Left lobe of liver (tissue), 2 donors: ENCODE measurements at places on chromosomes 7 and 10.
A peak's percentile ranks its signal among the peaks of the same experiment; 100 is the strongest.

DNA sequence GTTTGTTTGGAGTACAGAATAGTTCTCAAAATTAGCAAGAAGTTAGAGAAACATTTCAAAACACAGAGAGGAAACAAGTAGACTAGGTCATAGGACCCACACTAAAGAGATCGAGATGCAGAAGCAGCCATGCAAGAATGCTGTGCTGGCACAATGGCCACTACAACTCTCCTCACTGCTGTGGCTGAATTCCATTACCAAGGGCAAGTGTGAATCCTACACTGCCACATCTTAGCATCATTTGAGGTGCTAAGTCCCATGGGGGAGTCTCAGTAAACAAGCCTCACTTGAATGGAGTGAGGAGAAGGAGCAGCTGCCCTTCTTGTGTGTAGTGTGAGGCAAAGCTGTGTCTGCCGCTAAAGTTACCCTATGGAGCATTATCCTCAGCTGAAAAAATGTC lies 56.7 kb downstream of the PCLO start:
- DNase-seq, result no peak

- DNase-seq, result no peak
These were observed 18.1 kb upstream of the TRIM8 start for GRCh38 chr10:102626026-102626685.

GRCh38 chr7:16062269-16062668 lies 359.1 kb downstream of the CRPPA start:
- no peak for DNase-seq

- DNase-seq, result no peak
These were observed 72.7 kb upstream of the PRKG1 start for GRCh38 chr10:51001587-51001986.

DNA sequence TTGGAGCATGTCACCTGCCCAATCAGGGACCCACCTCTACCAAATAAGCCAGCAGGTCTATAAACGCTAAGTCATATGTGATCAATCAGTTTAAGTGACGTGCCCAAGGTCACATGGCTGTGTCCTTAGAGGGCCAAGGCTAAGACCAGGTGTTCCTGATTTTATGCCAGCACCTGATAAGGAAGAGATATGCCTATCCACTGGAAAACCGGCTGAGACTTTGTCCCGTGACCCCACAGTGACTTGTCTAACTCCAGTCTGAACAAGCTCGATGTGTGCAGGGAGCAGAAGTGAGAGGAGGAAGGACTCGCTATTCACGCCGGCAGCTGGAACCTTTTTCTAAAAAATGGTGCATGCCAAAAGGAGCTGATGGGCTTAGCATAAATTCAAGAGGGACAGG lies 57.0 kb downstream of the PRKAG2 start:
- peak; percentile 86 for DNase-seq

DNA sequence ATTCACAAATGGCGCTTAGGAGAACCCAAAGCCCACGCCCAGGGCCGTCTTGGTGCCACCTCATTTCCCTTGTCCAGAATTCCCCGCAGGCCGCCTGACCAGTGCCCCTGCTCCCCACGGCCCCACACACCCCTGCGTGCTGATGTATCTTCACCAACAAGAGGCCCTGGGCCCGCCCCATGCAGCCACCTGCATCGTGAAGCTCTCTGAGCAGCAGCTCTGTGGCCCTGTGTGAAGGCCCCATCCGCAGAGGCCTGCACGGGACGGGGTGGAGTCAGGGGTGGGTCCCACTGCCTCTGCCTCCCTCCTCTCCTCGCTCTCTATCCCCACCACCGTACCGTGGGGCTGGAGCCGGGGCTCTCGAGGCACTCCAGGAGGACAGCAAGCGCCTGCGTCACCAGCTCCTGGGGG lies 14.7 kb downstream of the BRAT1 start:
- no peak for DNase-seq

- no peak for DNase-seq
These were observed 33.1 kb downstream of the PSMC2 start for GRCh38 chr7:103380395-103381191.

GRCh38 chr10:873020-873419 lies 58.5 kb downstream of the LARP4B start:
- no peak for DNase-seq

DNA sequence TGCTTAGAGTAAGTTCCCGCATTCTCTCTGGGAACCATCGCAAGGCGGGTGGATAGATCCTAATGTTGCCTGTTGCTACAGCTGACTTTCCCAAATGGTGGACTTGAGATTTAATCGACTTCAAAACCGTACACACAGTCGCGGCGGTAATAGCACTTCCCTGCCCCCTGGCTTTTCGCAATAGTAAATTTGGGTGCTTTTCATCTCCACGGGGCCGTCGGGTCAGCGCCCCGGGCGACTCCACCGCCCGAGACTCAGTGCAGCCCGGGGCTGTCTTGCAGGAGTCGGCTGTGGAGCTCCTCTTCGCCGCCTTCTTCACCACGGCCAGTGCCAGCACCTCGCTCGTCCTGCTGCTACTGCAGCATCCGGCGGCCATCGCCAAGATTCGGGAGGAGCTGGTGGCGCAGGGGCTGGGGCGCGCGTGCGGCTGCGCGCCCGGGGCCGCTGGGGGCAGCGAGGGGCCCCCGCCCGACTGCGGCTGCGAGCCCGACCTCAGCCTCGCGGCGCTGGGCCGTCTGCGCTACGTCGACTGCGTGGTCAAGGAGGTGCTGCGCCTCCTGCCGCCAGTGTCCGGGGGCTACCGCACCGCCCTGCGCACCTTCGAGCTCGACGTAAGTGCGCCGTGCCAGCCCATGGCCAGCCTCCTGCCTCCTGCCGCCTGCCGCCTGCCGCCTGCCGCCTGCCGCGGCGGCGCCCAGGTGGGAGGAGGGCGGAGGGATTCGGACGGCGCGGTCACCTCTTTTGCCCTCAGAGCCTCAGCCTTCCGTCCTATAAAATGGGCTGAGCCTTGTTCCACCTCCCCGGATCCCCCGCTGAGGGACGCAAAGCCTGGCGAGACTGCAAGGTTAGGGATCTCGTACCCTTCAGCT lies 5.3 kb downstream of the CYP26C1 start:
- DNase-seq, result no peak

GRCh38 chr10:117228210-117228609 lies 12.7 kb upstream of the SLC18A2 start:
- no peak for DNase-seq

DNA sequence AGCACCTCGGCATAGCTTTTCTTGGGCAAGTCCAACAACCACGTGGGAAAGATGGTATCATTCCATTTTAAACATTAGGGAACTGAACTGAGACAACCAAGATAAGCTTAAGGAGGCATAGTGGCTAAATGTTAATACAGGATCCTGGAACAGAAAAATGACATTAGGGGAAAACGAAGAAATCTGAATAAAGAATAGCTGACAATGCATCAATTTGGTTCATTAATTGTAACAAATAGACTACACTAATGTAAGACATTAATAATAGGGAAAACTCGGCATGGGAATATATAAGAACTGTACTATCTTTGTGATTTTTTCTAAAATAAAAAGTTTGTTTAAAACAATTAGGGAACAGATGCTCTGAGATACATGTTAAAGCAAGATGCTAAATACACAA lies 165.4 kb downstream of the JAZF1 start:
- DNase-seq, result no peak

GRCh38 chr10:126288547-126289493 lies 99.5 kb downstream of the ADAM12 start:
- no peak for DNase-seq

GRCh38 chr10:21202776-21203462 lies 305.8 kb upstream of the NEBL start:
- DNase-seq, result no peak

DNA sequence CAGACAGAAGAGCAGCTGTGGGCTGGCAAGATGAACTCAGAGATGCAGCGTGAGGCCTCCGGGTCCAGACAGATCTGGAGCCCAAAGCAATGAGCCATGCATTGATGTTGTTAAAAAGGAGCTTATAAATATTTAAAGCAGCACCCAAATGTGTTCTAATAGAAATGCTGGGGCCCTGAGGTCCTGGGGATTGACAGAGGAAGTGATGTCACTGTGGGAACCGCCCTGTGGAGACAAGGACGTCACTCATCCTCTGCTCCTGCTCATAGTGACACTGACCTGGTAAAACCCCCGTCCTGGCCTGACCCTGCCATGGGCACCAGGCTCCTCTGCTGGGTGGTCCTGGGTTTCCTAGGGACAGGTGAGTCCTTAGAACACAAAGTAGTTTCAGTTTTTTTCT lies 197.0 kb upstream of the PRSS58 start:
- no peak for DNase-seq

GRCh38 chr10:62075912-62076311 lies 174.4 kb downstream of the ARID5B start:
- DNase-seq, result no peak

- no peak for DNase-seq
These were observed 132.5 kb downstream of the LSM5 start for GRCh38 chr7:32357535-32358277.

- no peak for DNase-seq
These were observed 758 bp downstream of the TMEM168 start for GRCh38 chr7:112789453-112789816.

DNA sequence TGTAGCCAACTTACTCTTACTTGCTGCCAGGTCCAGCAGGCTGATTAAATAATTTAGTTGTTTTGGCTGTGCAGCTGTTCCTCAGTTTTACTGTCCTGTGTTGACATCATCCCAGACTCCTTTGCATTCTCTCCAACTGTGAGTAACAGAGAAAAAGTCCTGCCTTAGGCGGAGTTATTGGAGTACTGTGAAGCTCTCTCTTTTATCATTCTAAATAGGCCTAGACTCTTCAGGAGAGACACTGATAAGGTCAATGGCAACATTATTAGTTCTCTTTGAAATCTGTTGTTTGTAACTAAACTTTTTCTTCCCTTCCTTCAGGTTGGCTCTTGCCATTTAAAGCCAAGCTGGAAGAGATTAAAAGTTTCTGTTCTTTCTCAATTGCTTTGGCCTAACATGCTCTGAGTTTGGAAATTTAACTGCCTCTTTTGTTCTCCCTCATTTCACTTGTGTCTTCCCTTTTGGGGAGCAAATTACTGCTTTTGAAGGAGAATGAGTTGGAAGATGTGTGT lies 215.7 kb upstream of the CSTF2T start:
- DNase-seq, result no peak

DNA sequence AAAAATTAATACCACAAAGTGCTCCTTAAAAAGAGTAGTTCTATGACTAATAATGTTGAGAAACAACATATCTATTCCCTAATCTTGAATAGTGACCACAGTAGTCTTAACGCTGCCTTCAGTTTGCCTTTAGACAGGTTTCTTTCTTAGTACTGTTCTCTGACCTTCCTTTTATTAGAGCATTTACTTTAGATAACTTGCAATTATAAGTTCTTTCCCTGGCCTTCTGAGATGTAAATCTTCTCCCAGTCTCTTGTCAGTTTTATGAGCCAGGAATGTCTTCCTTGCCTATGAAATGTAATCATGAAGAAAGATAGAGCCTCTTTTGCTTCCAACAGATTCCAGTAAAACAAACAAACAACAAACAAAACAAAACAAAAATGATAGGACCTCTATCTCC lies 1119.8 kb upstream of the LRRTM3 start:
- DNase-seq, result no peak

DNA sequence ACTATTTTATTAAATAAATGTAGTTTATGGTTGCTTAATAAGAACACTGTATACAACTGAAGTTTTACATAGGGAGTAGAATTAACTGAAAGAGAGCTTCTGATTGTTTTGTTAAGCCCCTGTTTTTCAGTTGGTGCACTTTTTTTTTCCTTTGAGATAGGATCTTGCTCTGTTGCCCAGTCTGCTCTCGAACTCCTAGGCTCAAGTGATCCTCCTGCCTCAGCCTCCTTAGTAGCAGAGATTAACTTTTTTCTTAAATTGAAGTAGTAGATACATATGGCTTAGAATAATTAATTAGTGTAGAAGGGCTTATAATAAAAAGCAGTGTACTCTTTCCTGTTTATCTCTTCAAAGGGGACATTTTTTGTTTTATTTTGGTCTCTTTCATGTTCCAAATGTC lies 11.2 kb downstream of the SDHAF3 start:
- no peak for DNase-seq

DNA sequence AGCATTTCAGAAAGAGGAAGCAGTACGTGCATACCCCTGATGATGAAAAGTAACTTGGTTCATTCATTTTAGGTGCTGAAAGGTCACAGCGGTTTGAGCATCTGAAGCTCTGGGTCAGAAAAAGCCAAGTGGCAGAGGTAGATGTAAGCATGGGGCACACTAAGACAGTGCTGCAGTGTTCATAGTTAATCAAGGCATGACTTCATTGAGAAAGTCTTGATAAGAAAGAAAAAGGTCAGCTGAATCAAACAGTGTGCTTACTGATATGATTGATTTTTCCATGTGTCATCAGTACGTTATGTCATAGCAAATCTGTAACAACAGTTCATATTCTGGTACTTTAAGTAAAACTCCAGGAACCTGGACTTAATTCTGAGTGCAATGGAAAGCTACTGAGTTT lies 107.7 kb upstream of the PCLO start:
- DNase-seq, result no peak

DNA sequence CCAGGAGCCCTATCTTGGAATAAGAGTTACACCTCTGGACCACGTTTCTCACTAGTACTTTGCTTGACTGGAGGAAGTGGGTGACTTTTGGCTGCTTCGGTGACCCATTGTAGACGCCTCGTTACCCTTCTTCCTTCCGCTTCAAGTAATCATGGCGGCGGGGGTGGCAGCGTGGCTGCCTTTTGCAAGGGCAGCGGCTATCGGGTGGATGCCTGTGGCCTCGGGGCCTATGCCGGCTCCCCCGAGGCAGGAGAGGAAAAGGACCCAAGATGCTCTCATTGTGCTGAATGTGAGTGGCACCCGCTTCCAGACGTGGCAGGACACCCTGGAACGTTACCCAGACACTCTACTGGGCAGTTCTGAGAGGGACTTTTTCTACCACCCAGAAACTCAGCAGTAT lies 1.5 kb downstream of the KCND2 start:
- DNase-seq, result no peak

DNA sequence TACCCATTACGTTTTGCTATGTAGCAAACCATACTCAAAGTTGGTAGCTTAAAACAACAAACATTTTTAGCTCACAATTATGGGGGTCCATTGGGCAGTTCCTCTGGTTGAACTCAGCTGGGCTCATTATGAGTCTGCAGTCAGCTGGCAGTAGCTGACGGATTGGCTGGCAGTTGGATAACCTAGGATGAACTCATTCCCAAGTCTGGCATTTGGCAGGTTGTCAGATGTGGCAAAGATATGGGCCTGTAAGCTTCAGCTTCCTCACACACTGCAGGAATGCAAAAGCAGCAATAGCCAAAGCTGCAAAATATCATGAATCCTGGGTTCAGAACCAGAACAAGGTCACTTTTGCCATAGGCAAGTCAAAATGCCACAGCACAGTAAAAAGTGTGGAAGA lies 412.2 kb upstream of the SORCS1 start:
- peak; percentile 52 for DNase-seq

DNA sequence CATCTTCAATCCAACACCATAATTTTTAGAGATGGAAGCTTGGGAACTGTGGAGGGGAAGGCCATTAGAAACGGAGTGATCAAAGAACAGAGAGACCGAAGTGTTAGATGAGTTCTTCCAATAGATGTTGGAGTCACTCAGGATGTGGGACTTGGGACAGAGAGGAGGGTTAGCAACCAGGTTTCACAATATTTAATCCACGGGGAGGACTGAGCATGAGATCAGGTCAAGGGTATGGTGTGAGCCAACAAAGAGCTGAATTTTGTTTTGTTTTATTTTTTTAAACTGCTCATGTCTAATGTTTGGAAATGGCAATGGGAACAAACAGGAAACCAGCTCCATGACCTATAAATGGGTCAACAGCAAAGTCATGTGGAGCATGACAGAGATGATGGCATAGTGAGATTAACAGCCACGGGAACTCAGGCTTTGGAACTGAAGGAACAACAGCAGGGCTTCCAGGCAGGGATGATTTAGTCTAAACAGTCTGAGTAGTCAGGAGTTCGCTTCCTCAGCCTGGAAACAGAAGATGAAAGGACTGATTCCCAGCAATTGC lies 38.9 kb upstream of the AMPH start:
- no peak for DNase-seq

GRCh38 chr10:42924484-42924883 lies 141.9 kb downstream of the BMS1 start:
- DNase-seq, result no peak
